Skin of body (tissue), 3 donors: ENCODE measurements at places on chromosomes 6 and 20. TPM values are rescaled to one million over a fixed set of nuclear protein-coding genes. Genes with fewer than 3 reads are reported as not detected.

The PSORS1C2 gene
- total RNA-seq, result 2.9 TPM

The NRN1 gene
- 19.7 TPM for total RNA-seq

The FHL5 gene
- 1.5 TPM for total RNA-seq

The SLC2A10 gene
- total RNA-seq, result 16.0 TPM

The POM121L2 gene
- not detected for total RNA-seq

The ULBP3 gene
- total RNA-seq, result 3.9 TPM

The TREM1 gene
- 1.6 TPM for total RNA-seq

The LHFPL5 gene
- not detected for total RNA-seq

The COL11A2 gene
- 1.4 TPM for total RNA-seq

The NRSN1 gene
- 0.39 TPM for total RNA-seq

DNA sequence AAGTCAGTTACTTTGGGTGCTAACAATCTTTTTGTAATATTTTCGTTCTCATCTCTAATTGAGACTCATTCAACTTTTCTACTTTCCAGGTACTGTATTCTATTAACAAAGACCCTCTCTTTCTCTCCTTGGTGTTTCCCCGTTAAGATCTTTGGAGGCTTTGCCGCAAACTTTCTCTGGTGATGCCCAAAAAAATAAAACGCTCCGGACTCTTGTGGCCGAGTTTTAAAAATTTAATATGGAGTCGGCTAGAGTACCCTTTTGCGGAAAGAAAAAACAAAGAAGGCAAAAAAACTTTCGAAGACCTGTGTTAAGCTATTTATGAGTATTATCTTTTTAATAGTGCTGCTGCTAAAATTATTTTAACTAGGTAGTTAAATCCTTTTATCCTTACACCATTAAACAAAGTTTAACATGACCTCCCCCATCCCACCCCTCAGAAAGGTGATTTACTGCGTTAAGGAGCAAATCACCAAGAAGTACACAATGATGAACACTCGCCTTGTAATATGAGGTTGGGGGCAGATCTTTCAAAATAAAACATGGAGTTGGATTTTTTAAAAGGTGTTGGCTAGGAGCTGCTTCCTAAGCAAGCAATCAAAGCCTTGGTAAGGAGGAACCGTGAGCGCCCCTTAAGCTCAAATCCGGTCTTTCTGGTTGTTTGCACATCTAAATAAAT lies 10.0 kb downstream of the SIM1 start:
- no peak for DNase-seq

DNA sequence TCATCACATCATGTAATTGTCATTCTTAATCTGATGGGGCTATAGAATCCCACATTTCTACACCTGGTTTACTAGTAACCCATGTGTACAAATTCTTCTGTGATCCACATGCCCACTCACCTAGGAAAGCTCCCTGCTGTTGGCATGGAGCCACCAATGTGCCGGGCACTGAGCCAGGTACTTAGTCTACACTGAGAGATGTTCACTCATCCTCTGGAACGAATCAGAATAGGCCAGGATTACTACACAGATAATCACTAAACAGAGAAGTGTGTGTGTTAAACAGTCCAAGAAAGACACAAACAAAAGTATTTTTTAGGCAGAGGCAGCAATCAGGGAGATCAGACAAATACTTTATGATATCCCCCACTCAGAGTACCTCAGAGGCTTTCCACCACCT lies 193.2 kb upstream of the VGLL2 start:
- DNase-seq, result no peak

DNA sequence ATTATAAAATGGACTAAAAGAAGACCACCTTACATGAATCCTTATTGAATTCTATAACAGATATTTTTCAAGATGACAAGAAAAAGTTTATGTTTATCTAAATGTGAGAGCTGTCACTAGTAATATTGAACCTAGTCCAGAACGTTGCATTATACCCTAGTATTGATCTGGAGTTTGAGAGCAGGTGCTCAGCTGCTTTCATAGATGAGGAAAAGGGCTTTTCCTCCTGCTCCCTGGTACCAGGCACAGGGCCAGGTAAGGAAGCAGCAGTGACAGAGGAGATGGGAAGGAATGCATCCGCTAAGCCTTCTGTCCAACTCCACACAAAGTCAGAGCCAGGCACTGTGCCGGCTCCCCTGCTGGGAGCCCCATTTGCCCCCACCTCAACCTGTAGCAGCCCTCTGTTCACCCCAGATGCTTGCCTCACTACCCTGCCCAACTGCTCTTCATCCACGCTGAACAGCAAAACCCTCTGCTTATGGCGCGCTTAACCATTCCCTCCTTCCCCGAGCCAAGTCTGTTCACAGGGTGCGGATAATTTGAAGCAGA lies 393.1 kb downstream of the FRK start:
- DNase-seq, result no peak

- no peak for DNase-seq
Observed at GRCh38 chr20:59141818-59142581, 21.6 kb upstream of the ZNF831 start.

DNA sequence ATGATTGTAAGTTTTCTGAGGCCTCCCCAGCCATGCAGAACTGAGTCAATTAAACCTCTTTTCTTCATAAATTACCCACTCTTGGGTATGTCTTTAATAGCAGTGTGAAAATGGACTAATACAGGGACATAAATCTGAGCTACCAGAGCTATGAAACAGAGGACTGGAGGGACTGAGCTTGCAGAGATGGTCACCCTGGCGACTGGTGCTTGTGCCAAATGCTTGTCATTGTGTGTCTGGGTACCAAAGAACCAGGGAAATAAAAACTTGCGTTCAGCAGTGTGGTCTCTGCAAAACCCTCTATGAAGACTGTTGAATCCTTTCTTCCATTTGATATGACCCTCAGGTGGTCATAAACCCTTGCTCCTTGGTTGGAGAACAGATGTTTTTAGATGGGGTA lies 105.1 kb upstream of the PRL start:
- DNase-seq, result no peak

GRCh38 chr20:57586370-57586793 lies 25.5 kb downstream of the PCK1 start:
- DNase-seq, result no peak

- no peak for DNase-seq
Observed at GRCh38 chr6:158920311-158920905, 79.6 kb downstream of the RSPH3 start.

- no peak for DNase-seq
Observed at GRCh38 chr6:131116755-131117360, 18.4 kb upstream of the AKAP7 start.

DNA sequence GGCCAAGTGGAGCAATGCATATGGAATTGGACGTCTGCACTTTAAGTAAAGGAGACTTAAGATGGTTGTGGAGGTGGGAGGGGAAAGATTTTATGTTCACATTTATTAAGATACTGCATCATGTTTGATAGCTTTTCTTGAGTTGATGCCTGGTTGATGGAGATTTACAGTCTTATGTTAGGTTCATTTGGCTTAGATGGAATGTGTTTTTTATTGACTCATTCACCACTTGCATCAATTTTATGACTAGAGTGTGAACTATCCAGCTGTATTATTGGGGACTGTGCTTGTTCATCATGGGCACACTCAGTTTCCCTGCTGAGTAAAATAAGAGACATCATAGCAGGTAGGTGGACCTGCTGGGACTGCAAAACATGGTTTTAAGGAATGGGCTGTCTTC lies 91.2 kb upstream of the SCP2D1 start:
- DNase-seq, result no peak

DNA sequence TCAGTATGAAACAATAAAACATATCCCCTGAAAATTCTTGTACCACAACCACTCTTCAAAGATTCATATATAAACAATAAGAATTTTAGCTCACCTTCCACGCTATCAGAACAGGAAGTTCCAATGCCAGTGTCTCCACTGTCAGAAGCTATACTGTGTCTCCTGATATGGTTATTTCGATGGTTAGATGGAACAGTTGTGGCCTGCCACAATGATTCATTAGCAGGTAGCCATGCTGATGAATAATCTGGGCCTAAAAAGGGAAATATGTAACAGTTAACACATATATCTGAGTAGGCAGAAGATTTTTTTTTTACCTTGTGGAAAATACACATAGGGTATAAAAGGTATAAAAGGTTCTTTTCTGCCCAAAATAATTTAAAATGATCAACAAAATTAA lies 19.0 kb downstream of the CEP85L start:
- DNase-seq, result no peak

DNA sequence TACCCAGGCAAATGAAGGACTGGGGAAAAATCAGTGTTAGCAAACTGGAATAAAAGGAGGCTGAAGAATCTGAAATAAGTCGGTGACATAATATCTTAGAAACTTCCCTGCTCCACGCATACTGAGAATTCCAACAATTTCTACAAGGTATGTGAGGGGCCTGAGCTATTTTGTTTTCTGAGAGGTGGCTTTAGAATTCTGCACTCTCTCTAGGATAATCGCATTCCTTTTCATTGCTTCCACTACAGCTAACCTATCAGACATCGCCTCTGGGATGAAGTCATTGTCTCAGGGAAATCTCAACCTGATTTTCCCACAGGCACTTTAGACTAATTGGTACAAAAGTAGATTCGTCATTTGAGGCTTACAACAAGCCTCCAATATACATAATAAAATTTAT lies 740.8 kb downstream of the PHF3 start:
- no peak for DNase-seq

- no peak for DNase-seq
Observed at GRCh38 chr6:30013291-30013922, 47.7 kb upstream of the POLR1H start.

DNA sequence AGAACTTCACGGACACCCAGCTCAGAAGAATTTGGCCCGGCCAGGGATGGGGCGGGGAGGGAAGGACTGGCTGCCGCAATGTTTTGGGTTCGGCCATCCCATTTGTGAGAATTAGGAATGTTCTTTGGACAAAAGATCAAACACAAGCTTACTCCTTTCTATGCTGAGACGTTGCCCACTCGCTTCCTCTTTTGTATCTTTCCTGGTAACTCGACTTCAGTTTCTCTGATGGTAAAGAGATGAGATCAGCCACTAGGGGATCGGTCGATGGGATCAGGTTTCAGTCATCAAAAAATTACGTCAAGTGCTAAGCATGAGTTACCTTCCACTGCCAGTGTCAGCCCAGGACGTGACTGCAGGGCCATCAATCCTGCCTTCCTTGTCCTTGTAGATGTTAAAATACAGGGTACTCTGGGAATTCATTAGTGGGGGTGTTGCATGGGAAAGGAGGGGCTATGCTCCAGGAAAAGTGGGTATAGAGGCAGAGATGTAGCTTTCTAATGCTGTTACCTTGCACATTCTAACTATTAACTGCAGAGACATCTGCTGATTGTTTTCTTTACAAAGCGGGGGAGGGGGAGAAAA lies 190.2 kb downstream of the TSHZ2 start:
- DNase-seq, result peak; percentile 80

GRCh38 chr6:5457041-5457440 lies 195.7 kb downstream of the FARS2 start:
- DNase-seq, result no peak

DNA sequence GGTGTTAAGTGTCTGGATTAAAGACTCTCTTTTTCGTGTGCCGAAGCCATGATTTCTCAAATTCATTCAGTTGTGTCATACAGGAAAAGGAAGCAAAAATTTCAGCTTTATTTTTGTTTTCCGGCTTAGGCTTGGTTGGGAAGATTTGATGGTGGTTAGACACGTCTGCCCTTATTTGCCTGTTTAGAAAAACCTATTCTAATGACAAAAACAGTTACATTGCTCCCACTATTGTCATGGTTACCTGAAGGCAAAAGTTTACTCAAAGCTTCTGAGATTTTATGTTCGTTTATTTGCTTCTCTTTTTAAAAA lies 982 bp downstream of the DNAJC5 start:
- no peak for DNase-seq

DNA sequence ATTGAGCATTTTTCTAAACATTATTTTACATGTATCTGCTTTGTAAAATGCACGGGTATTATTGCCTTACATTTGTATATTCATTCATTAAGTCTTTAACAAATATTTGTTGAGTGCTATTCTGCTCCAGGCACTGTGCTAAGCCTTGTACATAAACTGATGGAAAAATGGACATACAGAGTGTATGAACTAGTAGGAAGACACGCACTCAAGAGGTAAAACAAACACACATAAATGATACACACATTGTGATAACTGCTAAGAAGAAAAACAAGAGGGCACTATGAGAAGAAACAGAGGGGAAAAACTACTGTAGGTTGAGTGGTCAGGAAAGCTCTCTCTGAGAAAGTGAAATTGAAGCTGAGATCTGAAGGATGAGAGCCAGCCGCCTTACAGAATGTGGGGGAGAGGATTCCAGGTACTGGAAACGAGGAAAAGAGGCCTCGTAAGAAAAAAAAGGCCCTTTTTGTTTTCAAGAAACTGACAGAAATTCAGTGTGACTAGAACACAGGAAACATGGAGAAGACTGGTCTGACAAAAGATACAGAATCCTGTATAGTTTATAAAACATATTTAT lies 117.5 kb downstream of the EYA4 start:
- DNase-seq, result no peak

GRCh38 chr6:78476561-78476960 lies 390.8 kb upstream of the IRAK1BP1 start:
- DNase-seq, result no peak

DNA sequence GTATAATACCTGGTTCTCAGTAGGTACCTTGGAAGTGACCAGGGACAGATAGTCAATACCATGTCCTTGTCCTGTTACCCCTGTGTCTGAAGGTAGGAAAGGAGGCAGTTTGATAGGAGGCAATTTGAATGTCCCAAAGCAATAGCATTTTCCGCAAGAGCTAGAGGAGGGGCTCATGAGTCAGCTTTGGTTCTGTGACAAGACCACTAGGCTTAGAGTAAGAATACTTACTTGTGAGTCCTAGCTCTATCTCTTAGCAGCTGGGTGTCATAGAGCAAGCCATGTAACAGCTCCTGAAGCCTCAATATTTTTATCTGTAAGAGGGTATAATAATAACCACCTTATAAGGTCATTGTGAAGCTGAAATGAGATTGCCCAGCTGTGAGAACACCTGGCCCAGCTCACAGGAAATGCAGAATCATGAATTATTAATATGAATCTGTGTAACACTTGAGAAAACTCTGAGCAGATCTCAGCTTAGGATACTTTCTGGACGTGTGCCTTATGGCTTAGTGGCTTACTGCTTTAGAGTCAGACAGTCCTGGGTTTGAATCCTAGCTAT lies 58.6 kb downstream of the DAAM2 start:
- no peak for DNase-seq

GRCh38 chr6:5986861-5987260 lies 19.9 kb downstream of the NRN1 start:
- DNase-seq, result no peak

GRCh38 chr6:56009636-56010035 lies 134.2 kb upstream of the BMP5 start:
- no peak for DNase-seq
